ENCODE measurements at places on chromosomes 3 and 15.

DNA sequence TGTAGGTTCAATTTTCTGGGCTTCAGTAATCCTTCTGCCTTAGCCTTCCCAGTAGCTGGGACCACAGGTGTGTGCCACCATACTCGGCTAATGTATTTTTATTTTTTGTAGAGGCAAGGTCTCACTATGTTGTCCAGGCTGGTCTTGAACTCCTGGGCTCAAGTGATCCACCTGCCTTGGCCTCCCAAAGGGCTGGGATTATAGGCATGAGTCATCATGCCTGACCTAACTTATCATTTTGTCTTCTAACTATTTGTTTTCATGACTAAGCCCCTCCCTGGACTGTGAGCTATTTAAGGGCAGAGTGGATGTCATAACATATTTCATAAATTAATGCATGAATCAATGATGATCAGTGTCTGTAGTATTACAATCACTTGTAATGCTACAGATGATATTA lies 56.1 kb upstream of the PIAS1 start:
- no peak for DNase-seq

DNA sequence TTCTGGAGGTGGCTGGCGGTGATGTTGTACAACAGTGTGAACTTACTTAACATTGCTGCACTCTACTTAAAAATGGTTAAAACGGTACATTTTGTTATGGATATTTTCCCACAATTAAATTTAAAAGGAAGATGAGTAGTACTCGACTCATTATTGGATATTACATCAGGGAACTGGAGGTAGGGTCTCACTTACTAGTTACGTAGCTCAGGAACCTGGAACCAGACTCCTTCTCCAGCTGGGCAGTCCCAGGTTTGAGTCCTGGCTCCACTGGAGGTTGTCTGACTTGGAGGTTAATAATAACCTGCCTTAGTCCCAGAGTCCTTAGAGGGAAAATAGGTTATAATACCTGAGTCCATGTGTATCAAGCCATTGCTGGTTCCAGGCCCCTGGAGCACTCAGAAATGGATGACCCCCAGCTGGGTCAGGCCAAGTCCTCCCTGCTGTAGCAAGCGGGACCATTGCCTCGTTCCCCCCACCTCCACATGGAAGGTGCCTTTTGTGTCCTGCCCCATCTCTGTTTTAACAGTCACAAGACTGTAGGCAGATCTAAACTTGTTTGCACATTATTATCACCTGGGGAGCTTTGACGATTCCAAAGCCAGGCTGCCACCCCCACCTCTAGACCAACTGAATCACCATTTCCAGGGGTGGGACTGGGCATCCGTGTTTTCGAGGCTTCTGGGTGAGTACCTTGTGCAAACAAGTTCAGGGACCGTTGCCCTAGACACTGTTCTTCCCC lies 126.6 kb downstream of the IGF1R start:
- DNase-seq: no peak

DNA sequence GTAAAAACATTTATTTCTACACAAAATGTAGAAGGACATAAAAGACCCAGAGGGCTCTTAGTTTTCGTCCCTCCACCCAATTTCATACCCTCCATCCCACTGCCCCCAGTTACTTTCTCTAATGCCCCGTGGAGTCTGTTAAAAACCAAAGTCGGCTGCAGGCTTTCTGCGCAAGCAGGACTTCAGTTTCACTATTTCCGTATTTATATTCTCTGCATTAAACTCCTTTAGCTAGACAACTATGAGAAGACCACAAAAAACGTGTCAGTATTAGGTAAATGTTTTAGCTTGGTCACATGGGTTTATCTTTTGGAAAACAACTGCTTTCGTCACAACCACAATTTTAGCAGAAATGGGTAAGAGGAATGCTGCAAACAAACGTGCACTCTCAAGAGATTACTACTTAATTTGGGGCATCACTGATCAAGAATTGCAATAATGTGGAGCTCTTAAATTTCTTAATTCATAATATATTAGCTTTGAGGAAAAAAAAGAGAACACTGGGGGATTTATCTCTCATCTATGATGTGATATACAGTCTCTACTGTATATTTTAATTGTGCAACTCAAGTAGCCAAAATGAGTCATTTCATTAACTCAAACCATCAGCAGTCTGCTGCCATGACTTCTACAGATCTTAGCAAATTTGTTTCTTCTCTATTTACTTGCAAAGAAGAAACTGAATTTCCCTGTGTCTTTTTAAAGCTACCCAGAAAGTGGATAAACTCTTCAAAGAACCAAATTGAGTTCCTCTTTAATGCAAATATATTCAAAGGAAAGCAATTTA lies 740 bp upstream of the NSMCE3 start:
- peak; percentile 70 for DNase-seq

DNA sequence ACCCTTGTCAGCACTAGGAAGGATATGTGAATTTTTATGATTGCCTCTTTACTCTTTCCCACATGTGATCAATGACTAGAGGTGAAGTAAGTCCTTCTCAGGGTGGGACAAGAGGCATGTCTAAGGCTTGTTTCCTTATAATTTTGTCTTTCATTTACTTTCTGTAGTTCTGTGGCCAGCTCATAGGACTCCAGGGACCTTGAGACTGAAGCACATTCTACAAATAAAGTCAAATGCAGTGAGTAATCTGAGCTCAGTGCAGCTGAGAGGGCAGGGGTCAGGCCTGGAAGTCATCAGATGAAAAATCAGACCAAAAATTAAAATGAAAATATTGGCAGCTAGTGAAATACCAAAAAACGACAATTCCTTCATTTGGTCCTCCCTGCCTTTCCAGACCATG lies 424.7 kb upstream of the THBS1 start:
- no peak for DNase-seq

- DNase-seq: no peak
These were observed 111.9 kb downstream of the ATG7 start for GRCh38 chr3:11384074-11384473.

- no peak for DNase-seq
These were observed 343.2 kb downstream of the UNC13C start for GRCh38 chr15:54321426-54321825.

DNA sequence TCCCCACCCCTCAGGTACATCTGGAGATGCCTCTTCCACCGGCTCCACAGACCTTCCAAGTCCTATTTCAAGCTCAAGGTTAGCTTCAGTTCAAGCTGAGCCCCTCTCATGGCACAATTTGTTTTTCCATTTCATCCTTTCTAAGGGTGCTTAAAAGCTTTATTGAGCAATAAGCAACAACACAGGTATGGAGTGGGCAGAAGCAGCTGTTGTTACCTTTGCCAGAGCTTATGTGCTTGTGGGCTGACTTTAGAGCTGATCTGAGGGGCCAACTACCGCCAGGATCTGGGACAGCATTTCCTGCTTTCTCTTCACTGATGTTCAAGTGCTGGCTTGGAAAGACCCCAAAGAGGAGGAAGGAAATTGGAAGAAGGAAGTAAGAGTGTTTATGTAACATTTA lies 140.0 kb upstream of the KLHL25 start:
- no peak for DNase-seq

DNA sequence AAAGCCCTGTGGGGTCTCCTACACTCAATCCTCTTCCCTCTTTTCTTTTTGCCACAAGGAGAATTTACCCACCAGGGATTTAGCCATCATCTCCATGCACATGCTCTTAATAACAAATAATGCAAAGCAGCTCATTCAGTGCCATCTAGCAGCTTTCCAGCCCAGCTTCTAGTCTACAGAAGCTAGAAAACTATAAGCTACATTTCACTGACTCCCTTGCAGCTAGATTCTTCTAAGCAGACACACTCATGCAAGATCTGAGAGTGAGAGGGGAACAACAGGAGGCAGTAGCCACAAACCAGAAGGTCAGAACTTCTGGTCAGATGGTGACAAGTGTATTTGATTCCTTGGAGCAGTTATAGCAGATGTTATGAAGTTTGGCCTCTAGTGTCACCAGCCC lies 25.5 kb downstream of the OSBPL10 start:
- no peak for DNase-seq

DNA sequence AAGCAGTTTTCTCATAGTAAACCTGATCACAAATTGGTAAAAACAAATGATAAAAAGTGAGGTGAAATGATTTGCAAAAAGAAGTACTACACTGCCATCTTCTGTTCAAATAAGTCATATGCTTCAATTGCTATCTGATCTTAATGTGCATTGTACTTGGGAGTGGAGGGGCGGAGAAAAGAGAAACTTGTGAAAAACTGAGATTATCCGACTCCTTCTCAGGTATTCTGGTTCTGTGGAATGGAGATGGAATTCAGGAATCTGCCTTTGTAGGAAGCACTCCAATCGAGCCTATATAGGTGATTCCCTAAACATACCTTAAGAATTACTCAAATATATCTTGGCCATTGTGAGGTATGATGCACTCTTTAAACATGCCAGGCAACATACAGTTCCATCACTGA lies 180.6 kb downstream of the CHL1 start:
- DNase-seq: peak; percentile 2

DNA sequence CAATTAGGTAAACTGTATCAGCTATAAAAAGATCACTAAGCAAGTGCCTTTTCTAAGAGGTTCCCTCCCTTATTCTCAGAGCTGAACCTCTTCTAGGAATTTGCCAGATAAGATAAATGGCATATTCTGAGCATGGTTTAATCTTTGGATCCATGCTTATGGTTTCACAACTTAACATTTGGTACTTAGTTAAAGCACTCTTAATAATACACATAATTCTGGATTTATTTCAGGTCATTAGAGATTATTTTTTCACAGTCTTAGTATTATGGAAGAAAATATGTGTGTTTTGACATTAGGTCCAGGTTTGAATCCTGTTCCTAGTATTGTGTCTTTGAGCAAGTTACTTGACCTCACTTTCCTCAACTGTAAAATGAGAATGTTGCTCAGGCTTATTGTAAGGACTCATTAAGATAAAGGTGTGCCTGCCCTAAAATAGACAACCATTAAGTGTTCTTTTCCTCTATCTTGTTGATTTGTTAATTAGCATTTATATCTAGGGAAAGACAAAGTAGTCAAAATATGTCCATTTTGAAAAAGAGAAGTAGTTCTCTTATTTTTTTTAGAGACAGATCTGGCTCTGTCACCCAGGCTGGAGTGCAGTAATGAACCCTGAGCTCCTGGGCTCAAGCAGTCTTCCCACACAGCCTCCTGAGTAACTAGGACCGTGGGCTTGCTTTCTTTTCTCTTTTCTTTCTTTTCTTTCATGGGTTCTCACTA lies 43.4 kb downstream of the TSC22D2 start:
- DNase-seq: peak; percentile 45

GRCh38 chr3:15347063-15347736 lies 14.8 kb upstream of the SH3BP5 start:
- no peak for DNase-seq

GRCh38 chr15:90266485-90266884 lies 1.0 kb downstream of the NGRN start:
- peak; percentile 10 for DNase-seq

DNA sequence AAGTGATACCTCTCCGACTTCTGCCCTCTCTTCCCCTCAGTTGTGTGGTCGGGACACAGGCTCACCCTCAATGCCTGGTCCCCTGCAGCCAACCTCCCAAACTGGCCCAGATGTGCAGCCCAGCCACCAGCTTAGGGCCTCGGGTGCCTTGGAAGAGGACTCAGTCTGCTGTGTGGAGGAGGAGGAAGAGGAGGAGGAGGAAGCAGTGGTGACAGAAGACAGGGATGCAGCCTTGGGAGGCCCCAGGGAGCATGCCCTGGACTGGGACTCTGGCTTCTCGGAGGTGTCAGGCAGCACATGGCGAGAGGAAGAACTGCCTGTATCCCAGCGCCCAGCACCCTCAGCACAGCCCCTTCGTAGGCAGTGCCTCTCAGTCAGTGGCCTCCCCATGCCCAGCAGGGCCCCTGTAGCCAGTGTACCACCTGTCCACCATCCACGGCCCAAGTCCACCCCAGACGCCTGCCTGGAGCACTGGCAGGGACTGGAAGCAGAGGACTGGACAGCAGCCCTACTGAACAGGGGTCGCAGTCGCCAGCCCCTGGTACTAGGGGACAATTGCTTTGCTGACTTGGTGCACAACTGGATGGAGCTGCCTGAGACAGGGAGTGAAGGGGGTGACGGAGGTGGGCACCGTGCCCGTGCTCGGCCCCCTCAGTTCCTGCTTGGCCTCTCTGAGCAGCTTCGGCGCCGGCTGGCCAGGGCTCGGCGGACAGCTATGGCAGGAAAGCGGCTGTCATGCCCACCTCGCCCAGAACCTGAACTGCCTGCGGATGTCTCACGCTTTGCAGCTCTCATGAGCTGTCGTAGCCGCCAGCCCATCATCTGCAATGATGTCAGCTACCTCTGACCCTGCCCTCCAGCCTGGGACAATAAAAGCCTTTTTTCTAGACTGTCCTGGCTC lies 1.3 kb downstream of the INKA1 start:
- DNase-seq: no peak

- DNase-seq: peak; percentile 17
These were observed 402.2 kb upstream of the PROK2 start for GRCh38 chr3:72187131-72187530.

- peak; percentile 84 for DNase-seq
These were observed 395.2 kb upstream of the TPM1 start for GRCh38 chr15:62647202-62647842.

- DNase-seq: peak; percentile 98
These were observed 201.6 kb downstream of the SATB1 start for GRCh38 chr3:18223571-18223970.

DNA sequence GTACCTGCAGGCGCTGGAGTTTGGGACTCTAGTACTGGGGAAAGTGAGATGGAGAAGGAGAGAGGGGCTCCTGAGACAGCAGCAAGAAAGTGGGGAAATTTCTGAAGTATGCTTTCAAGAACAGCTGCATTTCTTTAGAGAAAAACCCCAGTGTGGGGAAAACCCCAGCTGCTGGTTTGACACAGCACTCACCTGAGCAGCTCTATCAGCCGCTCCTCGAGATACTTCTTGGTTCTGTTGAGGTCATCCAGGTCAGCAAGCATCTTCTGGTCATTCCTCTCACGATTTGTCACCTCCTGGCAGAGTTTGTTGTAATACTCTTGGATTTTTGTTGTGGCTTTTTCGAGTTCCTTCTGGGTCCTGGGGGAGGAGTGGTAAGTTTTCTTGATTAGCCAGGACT lies 18.8 kb downstream of the CXCR6 start:
- DNase-seq: no peak

DNA sequence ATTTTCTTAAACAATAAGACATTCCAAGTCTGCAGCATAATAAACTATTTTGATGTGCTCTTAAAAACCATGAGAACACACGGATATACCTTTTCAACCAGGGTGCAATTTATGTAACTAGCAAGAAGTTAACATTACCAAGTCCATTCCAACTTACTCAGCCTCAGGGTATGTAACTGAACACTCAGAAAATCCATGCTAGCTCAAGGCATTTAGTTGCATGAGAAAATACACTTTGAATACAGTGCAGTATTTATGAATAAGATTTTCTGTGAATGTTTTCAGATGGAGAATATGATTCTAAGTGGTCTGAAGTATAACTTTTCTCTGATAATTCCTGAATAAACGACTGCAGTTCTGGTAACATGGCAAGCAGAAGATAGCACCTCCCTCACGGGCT lies 124.3 kb downstream of the SNRK start:
- no peak for DNase-seq

DNA sequence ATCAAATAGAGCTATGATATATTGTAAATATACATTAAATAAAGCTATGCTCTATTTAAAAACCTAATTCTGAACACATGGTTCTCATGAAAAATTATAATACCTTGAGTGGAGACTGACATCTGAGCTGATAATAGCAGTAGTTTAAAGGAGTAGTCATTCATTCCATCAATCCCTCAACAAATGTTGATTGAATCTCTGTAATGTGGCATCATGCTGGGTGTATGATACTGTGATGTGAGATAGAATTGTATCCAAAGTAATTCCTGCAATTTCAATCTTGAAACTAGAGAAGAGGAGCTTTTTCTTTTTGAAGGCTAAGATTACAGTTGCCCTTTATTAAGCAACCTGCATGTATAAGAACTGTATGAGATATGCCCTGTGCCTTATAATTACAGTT lies 63.1 kb downstream of the ADAMTSL3 start:
- DNase-seq: no peak

All from MV-4-11 (cell line).